ENCODE measurements at places on chromosomes 16 and 17.

DNA sequence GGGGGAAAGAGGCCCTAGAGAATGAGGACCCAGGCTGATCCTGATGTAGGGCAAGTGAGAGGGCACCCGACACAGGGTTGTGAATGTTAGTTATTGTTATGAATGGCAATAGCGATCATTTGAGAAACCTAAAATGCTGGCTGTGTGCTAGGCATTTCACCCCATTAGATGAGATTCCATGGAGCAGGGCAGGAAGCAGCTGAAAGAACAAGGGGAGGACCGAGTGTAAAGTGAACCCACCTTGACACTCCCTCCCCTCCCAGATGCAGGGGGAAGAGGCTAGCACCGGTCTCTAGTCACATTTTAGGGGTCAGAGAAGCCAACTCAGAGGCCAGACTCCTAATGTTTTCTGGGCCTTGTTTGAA lies 553 bp upstream of the CORO6 start:
- DNase-seq = no peak

- no peak for DNase-seq
These were observed 25.3 kb downstream of the PRSS54 start for GRCh38 chr16:58269526-58269925.

DNA sequence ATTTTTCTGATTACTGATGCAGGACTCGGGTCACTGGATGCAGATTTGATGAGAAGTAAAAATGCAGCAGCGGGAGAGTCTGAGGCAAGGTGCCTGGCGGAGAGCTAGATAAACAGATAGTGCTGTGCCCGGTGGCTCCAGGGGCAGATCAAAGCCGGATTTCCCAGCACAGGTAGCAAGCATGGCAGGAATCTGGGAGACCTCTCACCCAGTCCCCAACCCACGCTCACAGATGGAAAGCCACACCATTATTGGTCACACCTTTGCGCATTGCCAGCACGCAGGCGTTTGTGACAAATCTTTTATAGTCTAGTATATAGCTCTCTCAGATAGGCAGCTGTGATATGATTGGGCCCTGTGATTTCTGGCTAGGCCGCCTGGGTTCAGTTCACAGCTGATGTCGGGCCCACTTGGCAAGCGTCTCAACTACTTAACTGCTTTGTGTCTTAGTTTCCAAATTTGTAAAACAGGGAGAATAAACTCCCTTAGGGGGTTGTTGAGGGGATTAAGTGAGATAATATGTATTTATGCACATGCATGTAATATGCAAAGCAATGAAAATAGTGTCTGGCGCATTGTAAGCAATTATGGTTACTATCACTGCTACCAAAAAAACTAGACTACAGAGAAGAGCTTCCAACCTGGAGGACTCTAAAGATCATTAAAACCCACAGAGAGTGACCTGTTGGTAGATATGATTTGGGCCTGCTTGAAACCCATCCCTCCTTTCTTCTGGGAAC lies 42.0 kb upstream of the NFAT5 start:
- no peak for DNase-seq

GRCh38 chr16:77877712-77878347 lies 89.5 kb downstream of the VAT1L start:
- no peak for DNase-seq

GRCh38 chr17:61478026-61478789 lies 26.0 kb downstream of the TBX4 start:
- no peak for DNase-seq

DNA sequence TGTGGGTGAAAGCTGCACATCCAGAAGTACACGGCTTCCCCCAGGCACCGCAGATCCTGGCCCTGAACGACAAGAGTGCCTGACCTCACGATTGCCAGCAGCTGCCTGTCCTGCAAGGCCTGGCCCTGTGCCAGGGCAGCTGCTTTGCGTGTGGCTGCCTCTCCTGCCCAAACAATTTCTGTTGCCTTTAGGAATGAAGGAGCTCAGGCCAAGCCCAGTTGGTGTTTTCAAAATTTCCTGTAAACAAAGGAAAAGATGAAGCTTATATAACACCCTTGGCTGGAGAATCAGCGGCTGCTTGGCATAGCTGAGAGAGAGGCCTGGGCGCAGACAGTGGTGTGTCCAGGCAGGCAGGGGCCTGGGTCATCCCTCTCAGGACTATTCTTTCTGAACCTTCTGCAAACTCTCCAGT lies 11.7 kb upstream of the SLC47A2 start:
- DNase-seq = no peak

- no peak for DNase-seq
These were observed 1.7 kb upstream of the TEX19 start for GRCh38 chr17:82357394-82357793.

GRCh38 chr17:7383742-7384488 lies 3.0 kb downstream of the TNK1 start:
- no peak for DNase-seq

DNA sequence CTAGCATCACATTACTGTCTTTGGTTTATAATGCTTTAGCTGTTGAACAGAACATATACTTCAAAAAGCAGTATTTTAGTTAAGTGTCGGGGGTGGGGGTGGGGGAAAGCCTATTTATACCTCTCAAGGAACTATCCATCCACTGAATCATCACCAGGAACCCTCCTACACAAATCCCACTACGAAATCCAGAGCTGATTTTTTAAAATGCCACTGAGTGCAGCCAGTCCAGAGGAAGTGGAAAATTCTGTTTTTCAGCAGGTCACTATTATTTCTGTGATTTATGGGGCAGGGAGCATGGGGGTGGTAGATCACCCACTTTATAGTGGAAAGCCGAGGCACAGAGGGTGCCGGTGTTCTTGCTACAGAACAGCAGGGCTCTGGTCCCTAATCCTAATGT lies 284.1 kb downstream of the SOX9 start:
- no peak for DNase-seq

DNA sequence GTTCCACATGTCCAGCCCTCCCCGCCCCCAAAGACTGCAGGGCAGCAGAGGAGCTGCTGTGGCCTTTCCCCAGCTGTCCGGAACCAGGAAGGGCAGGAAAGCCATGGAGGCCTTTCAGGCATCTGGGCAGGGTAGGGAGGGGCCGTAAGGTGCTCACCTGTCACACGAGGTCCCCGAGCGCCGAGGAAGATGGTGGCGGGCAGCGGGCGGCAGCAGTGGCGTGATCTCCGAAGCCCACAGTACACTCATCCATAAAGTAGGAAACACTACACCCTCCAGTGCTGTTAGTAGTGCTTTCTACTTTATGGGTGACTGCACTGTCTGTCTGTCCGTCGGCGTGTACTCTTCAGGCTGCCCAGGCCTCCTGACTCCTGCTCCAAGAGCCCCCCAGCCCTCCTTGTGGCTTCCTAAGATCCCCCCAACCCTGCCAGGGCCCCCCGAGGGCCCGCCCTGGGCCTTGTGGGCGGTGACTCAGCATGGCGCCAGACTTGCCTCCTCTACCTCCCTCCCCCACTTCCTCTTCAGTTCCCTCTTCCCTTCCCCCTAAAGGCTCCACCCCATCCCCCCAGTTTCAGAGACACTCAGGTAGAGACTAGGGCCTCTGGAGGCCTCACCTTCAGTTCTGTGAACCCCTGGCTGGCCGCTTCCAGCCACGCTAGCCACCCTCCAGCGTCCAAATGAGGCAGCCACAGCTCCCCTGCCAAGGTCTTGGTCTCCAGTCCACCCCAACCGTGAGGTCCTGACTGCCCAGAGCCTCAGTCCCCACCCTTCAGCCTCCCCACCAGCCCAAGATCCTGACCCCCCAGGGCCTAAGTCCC lies 2.6 kb upstream of the TSPOAP1 start:
- DNase-seq = no peak

DNA sequence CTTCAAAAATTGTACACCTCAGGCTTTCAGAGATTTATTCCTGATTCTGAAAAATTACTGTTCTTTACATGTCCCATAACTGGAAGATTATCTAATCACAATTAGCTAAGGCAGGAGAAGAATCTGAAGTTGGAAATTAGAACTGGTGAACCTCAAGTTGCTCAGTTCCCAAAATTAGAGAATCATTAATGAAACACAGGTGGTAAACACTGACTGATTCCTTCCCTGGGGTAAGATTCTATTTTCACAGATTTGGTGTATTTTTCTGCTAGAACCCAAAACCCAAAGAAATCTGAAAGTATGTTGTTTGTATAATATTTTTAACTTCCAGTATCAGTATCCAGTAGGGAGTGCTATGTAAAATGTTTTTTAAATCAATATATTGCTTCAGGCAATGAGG lies 25.7 kb downstream of the PHKB start:
- DNase-seq = no peak

DNA sequence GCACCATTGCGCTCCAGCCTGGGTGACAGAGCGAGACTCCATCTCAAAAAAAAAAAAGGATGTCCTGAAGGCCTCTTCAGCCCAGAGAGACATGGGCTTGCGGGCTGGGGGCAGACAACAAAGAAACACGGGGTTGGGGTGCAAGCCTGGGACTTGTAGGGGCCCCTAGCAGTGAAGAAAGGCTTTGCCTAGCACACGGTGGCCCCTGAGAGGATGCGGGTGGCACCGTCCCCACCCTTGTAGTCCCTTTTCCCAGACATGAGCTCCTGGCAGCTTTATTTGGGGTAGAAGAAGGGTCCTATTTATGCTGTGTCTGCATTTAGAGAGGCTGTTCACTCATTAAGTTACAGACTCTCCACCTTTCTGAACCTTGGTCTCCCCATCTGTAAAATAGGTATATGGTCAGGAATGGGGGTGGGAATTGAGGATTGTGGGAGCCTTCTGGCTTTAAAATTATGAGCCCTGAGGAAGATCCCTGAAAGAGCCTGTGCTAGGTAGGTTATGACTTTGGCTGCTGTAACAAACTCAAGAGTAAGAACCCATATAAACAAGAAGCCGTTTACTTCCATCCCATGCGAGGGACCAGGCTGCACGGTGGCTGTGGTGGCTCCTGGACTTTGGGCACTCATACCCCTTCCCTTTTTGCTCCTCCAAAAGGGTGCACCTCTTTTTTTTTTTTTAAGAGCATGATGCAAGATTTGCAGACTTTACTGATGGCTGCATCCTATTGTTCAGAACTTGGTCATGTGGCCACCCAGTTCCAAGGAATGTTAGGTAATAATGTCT lies 20.6 kb upstream of the ADGRG1 start:
- no peak for DNase-seq

DNA sequence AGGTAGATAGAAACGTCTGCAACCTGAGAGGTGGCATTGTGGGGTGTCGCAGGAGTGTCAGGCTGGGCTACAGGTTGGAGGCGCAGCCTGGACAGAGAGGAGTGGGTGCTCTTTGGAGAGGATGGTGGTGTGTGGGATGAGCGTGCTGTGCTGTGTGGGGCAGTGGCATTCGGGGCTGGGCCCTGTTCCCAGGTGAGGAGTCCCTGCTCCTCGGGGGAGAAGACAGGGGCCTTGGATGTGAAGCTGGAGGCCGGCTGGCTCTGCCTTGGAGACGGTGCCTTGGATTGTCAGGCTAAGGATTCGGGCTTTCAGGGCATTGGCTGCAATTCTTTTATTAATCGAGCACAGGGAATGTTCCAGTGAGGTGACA lies 69.3 kb downstream of the BANP start:
- DNase-seq = no peak

DNA sequence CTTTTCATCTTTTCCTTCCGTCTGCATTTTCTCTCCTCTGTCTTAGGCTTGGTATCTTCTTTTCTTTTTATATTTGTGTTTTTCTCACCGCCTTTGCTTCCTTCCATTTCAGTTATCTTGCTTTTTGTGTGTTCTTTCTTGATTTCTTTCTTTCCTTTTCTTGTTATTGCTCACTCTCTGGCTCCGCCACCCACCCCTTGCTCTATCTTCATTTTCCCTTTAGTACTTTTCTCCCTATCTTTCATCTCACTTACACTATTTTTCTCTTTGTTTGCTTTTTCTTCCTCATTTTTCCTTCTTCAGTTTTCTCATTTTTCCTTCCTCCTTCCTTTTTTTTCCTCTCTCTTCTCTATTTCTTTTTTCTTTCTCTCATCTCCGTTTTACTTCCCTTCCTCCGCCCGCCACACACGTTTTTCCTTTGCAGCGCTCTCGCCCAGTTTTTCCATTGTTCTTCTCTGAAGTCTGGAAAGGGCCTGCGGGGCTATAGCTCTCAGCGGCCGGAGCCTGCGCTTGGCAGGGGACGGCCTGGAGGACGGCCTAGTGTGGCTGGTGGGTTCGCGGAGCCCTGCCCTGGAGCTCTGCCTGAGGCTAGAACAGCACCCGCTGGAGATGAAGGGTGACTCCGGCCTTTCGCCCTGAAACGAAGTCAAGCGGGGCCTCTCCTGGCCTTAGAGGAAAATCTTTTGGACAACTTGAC lies 5.2 kb upstream of the HOXB13 start:
- no peak for DNase-seq

DNA sequence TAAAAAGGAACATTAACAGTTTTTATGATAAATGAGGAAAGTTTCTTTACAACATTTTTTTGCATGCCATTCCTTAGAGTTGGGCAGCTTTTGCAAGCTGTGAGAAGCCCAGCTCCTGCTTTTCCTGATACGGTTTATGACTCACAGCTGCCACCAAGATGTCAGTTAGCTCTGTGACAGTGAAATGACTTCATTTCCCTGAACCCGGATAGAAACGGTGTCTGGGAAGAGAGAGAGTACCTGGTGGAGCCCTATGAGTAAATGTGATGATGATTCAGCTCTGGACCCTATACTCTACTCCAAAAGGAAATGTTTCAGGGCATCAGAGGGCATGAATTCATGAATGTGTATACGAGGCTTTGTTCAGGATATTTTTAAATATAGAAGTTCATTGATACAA lies 366.3 kb upstream of the HSBP1 start:
- DNase-seq = no peak

- DNase-seq = no peak
These were observed 31.8 kb upstream of the DYNLL2 start for GRCh38 chr17:58051468-58051867.

DNA sequence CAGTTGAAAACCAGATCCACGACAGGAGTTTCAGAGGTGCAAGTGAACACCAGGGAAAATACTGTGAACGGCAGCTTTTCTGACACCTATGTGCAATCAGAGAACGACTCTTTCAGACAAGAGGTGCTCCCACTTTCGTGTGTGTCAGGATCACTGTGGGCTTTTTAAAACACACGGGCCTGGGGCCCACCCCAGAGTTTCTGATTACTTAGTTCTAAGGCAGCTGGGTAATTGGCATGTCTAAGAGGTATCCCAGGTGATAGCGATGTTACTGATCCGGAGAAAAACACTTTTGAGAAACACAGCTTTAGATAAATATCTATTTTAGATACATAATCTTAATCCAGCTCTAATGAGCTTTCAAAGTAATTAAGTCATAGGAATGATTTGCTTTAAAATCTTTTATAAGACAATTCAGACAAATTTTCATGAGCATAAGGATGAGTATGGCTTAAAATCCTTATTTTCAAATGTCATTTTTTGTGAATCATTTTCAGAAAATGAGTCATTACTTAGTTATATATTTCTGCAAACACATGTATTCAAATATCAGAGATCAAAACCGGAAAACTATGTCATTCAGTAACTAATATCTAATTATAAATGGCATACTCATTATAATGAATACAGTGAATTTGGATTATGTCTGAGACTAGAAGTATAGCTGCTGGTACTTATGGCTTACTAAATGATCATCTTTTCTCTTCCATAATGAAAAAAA lies 217.9 kb upstream of the PSMD7 start:
- DNase-seq = no peak

GRCh38 chr17:15501282-15501681 lies 33.9 kb upstream of the CDRT4 start:
- no peak for DNase-seq
